ENCODE measurements at places on chromosomes 4 and X.

DNA sequence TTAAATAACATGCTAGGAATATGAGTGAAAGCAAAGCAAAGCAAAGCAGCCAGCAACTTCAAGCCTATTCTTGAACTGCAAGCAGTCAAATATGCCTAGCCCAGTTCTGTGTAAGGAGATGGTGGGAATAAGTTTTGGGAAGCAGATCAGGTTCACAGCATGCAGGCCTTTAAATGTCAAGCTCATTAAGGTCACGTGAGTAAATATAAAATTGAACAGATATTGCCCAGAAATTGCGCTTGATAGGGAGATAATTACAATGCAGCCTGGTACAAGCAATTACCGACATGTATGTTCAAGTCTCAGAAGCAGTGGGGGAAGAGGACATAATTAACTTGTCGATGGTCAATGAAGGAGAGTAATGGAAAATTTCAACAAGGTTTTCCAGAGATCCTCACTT lies 6.0 kb downstream of the GNPDA2 start:
- DNase-seq: peak; percentile 94

DNA sequence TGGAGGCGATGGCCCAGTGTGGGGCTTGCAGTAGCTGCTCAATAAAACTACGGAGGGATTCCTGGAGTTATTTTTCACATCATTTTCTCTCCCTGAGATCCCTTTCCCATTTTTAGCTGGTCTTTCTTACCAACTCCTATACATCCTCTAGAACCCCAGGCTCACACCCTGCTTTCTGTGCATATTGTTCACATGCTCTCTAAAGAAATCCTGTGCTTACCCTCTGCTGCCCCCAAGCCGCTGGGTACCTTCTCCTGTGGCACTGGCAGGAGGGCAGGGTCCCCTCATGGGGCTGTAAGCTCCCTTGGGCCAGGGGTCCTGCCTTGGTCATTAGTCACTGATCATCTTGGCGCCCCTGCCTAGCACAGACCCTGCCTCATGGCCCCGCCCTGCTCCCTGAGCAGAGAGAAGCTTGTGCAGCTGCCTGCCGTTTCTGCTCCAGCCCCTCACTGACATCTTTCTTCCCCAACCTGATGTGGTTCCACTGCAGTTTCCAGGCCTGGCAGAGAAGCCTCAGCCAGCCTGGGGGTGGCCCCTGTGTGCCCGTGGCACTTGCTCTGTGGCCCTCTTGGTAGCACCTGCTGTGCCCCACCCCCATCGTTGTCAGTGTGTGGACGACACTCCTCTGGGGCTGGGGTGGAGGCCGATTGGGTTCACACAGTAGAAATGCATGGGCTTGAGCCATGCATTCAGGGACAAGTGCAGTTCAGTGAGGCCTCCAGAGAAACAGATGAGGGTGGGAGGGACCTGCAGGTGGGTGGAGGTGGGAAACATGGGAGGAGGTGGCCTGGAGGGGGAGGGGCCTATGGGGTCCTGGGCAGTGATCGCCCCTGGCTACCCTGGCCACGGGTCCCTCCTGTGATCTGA lies 69.5 kb downstream of the WFS1 start:
- DNase-seq: no peak

DNA sequence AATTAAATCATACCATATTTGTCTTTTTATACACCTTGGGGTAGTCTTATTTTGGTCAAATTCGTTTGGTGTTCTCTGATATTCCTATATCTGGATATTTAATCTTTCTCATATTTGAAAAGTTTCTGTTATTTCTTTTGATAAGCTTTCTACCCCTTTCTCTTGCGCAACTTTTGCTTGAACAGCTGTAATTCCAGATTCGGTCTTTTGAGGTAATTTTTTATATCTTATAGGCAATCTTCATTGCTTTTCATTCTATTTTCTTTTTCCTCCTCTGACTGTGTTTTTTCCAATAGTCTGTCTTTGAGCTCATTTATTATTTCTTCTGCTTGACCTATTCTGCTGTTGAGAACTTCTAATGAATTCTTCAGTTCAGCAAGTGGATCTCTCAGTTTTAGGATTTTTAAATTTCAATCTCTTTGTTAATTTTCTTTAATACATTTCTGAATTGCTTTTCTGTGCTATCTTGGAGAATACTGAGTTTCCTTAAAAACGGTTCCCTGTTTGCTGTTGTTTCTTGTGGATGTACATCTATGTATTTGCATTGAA lies 11.3 kb upstream of the MTHFD2L start:
- no peak for DNase-seq

DNA sequence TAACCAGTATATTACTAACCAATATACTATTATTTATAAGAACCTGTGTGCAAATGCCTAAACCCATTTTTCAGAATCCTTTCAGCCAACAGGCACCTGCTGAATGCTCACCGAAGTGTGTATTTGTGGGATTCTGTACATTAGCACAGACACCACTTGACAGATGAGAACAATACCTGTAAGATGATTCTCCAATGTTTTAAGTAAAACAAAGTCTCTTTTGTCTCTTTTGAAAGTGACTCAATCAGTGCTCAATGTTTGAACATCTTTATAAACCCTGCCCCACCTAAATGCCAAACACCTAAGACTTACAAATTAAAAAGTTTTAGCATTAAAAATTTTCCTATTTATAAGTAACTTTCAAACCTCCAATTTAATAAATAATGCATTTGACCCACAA lies 763 bp downstream of the ASB9 start:
- no peak for DNase-seq

- DNase-seq: no peak
Observed at GRCh38 chr4:41215969-41216293, 1.6 kb upstream of the APBB2 start.

- DNase-seq: no peak
Observed at GRCh38 chrX:20585782-20586181, 319.1 kb upstream of the RPS6KA3 start.

- no peak for DNase-seq
Observed at GRCh38 chr4:1047976-1048772, 36.7 kb downstream of the FGFRL1 start.

DNA sequence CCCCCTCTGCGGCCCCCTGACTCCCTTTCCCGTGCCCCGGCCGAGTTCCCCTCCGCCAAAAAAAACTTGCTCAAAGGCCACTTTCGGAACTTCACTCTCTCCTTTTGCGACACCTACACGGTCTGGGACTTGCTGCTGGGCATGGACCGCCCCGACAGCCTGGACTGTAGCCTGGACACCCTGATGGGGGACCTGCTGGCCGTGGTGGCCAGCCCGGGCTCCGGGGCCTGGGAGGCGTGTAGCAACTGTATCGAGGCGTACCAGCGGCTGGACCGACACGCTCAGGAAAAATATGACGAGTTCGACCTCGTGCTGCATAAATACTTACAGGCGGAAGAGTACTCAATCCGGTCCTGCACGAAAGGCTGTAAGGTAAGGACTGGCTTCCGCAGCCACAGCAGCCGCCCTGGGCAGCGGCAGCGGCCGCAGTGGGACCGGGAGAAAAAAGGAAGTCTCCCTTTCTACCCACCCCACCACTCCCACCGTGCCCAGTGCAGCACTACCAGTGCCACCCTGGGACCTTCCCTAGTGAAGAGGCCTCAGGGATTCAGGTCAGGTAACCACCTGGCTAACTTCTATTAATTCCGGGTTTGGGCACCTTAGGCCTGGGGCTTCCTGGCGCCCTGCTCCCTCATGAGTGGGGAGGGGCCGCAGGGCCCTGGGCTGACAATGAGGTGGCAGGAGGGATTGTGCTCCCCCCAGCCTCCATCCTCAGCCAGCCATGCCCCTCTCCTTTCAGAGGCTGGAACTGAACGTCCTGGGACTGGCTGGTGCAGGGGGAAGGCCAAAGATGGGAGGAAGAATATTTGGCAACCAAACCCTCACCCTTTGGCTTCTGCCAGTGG lies 1.9 kb downstream of the NALF2 start:
- DNase-seq: no peak

Measured in NCI-H1417 treated with DMSO at 0.1 percent for 48 hours (cell line).